AG08395 (cell line): ENCODE measurements at places on chromosomes 6 and 20.

DNA sequence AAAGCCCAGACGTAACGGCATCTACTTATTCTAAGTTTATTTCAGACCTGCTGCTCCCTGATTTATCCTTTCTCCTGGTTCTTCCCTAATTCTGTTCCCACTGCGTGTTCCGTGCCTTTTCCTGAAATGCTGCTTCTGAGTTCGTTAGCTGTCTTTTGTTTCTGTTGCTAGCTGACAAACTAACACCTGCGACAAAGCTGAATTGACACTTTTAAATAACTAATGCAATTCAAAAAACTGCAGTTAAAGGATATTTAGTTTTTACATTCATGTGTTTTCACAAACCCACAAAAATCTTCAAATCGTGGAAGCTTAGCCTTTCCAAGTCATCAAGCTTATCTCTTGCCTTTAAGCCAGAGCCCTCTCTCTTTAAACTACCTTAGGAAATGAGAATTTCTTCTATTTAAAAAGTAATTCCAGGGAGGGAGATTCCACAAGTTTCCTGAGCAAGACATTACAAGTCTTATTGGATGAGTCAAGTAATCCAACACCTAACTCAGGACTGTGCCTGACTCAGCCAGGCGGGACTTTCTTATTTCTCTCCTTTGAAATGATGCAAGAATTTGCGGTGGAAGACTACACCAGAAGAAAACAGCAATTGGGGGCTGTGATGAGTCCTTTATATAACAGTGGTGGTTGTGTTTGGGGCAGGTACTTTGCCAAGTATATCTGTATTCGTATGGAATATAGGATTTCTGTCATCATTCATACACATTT is 6.3 kb downstream of the ADTRP start:
- peak; percentile 84 for DNase-seq

GRCh38 chr20:36181934-36182603 is 27.5 kb downstream of the EPB41L1 start:
- DNase-seq = peak; percentile 61

DNA sequence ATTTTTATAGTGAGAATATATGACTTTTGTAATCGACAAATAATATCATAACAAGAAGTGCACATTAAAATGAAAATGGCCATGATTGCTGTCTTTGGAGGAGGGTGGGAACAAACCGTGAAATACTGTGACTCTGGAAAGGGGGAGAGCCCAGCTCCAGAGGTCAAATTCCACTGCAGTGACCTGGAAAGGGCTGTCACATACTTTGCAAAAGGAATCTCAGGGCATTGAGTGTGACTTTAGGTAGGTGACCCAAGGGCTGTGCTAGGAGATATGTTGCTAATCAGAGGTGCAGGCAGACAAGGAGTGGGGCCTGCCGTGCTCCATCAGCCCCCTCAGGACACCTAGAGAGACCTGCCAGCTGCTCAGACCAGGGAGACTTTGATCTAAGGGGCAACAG is 28.1 kb upstream of the BMP7 start:
- DNase-seq = no peak

DNA sequence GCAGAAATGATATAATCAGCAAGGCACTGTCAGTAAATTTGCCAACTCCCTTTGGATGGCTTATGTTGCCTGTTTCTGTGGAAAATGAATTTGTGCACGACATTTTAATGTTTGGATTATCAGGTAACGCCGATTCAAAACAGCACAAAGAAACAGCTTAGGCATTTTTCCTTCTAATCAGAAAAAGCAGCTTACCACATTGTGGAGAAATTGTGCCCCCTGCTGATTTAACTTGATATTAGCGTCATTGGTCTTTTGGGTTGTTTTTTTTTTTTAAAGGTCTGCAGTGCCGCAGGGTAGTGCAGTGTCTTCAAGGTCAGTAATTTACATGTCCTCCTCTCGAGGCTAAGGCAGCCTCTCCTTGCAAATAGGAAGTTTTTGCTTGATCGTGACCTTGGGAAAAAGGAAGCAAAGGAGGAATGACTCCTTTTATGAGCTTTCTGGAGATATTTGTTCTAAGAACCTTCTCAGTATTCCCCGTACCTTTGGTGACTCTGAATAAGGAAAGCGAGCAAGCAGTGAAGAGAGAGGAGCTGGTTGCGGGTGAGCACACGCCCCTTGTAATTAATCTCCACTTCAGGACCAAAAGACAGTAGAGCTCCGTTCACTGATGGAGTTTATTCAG is 79.1 kb downstream of the ELOVL4 start:
- DNase-seq = peak; percentile 71

DNA sequence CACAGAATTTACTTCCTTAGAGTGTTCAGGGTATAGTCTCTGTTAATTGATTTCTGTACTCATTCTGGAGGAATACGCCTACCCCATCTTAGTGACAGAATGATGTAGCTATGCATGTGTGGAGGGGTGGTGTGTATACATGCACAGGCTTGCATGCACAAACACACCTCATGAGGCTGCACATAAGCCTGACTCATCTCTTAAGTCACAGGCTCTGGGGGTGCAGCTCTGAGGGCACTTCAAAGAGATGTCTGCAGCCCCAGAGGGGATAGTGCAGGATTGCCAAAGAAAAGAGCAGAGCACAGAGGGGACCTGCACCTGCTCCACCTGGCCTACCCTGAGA is 24.6 kb downstream of the TBX18 start:
- DNase-seq = no peak

- DNase-seq = no peak
Observed at GRCh38 chr20:7358670-7359069, 581.6 kb downstream of the HAO1 start.

GRCh38 chr6:119312441-119312840 is 37.1 kb downstream of the MAN1A1 start:
- DNase-seq = no peak

GRCh38 chr6:54099225-54099624 is 12.0 kb upstream of the MLIP start:
- DNase-seq = no peak

DNA sequence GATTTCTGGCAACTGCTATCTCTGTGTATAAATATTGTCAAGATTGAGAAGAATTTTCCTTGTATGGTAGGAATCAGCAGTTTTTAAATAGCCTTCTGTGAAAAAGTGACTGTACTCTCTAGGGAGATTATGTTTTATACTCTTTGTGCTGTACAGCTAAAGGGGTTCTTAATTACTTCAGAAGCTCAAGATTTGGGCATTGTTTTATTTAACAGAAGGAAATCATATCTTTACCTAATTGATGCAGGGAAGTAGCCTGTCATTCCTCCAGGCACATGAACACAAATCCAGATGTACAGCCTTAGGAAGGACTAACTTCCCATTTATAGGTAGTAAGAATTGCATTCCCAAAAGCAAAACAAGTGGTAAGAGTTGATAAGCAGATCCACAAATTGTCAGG is 1.3 kb downstream of the CALHM5 start:
- no peak for DNase-seq

DNA sequence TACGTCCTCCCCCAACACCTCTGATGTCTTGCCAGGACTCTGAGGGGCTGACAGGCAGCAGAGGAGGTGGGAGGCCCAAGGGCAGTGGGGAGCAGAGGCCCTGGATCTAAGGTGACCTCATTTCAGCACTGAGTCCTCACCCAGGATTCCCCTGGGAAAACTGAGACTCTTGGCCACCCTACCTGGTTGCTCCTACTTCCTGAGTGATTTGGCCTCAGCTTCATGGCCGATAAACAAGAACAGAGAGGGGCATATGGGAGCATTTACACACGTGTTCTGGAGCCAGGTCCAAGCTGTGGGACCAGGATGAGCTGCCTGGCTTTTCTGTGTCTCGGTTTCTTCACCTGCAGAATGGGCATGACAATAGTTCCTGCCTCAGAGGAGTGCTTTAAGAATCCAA is 133.8 kb downstream of the ANKRD60 start:
- no peak for DNase-seq

- DNase-seq = peak; percentile 41
Observed at GRCh38 chr6:42163981-42164380, 9.2 kb upstream of the GUCA1A start.

DNA sequence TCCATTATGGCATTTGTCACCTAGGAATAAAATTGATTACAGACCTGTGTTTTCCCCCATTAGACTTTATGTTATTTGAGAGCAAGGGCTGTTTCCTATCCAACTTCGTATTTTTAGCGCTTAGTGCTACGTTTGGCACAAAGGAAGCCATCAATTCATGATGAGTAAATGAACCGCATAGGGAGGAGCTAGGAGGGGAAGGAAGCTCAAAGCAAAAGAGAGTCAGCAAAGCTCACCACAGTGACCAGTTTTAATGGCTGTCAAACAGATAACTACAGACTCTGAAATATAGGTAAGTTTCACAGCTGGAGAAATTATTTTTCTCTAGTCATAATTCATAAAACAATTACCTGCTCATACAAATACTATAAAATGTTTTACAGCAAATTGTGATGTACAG is 6.9 kb upstream of the SAMD3 start:
- no peak for DNase-seq

- DNase-seq = no peak
Observed at GRCh38 chr6:47713200-47713599, 14.8 kb downstream of the ADGRF4 start.

DNA sequence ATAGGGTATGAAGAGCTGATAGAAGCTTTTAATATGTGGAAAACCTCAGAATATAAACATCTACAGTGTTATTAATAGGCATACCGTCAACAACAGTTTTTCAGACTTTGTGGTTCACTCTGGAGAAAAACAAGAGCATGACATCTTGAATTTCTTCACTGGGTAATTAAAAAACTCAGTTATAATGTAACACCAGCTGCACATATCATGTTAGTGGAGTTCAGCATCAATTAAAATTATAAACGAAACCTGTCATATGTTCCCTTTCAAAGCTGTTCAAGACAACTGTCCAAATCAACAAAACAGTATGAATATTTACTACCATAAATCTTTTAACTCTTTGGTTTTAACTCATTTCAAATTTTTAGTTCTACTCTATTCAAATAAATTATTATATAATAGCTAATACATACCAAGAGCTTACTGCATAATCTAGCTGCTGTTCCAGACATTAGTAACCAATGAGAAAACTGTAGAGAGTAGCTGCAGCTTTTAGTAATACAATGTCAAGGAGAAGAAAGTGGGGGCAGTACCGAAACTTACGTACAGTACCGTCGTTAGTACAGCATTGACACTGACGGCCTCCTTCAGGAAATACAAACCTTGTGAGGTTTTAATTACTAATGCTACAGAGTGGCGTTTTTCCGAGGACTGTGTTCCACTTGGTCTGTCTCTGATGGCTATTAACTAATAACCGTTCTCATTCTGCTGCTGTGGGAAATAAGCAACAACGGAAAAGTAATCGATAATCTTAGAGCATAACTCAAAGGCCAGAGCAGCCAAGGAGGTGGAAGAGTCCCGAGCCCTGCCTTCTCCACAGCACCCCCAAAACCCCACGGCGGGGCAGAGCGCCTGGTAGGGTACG is 532 bp upstream of the PM20D2 start:
- DNase-seq = no peak

GRCh38 chr6:11120271-11121005 is 8.9 kb upstream of the ERVFRD-1 start:
- DNase-seq = no peak

GRCh38 chr6:161445021-161445799 is 171.3 kb upstream of the AGPAT4 start:
- DNase-seq = no peak

DNA sequence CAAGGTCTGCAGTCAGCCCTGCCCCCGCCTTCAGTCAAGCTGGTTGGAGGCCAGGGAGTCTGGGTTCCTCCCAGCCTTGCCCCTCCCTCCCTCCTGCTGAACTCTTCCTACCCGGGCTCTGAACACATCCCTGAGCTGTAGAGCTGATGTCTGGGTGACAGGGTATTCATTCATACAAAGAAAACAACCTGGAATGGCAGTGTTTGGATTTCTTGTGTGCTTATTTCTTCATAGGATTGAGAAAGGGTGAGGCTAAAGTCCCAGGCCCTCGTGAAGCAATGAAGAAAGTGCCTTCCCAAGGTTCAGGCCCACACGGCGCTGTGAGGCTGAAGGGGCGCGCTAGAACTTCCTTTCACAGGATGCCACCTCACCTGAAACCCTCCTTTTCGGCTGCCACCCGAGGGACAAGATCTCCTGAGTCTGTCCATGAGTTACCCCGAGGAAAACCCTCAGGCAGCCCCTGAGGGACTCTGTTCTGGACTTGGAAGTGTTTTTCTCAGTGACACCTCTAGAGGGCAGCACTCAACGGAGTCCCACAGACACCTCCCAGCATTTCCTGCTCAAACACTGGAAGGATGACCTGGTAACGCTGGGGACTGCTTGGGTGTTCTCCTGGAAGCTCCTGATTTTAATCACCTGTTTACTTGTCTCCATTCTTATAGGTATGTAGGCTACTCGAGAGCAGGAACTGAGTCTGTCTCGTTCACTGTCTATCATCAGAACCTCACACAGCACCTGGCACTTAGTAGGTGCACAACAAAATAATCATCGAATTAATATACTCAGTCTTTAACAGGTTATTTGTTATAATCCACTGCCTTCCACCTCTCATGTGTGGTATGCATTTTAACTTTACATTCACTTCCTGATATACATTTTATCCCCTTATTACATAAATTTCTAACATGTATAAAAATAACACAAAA is 11.8 kb upstream of the GSTA1 start:
- DNase-seq = peak; percentile 76

- no peak for DNase-seq
Observed at GRCh38 chr20:63952769-63953168, 3.4 kb downstream of the UCKL1 start.

GRCh38 chr6:69696273-69696672 is 100.5 kb downstream of the LMBRD1 start:
- DNase-seq = no peak

DNA sequence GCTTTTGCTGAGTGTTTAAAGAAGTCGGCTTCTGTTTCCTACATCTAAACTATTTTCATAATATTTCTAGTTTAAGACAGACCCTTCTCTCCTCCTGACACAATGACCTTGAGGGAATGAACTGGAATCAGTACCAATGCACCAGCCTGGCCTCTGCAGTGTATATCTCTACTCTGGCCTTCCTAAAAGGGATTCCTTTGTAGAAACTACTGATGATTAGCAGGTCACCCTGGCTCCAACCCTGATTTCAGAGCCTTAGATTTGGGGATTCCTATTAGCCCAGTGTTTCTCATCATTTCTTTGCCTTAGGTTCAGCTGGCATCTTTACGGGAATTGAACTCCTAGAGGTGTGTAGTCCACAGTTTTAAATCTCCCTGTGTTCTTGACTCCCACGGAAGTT is 75.4 kb downstream of the ADGRB3 start:
- DNase-seq = no peak

- DNase-seq = peak; percentile 9
Observed at GRCh38 chr6:125597411-125598253, 151.8 kb upstream of the HEY2 start.

GRCh38 chr6:157385482-157385881 is 4.5 kb downstream of the ZDHHC14 start:
- no peak for DNase-seq

GRCh38 chr6:124090491-124090890 is 286.8 kb downstream of the NKAIN2 start:
- DNase-seq = no peak

GRCh38 chr20:49704932-49705336 is 8.7 kb downstream of the B4GALT5 start:
- no peak for DNase-seq

- DNase-seq = peak; percentile 48
Observed at GRCh38 chr20:3616250-3616649, 46.9 kb downstream of the GFRA4 start.

GRCh38 chr6:99882128-99882702 is 111.8 kb downstream of the MCHR2 start:
- no peak for DNase-seq

- no peak for DNase-seq
Observed at GRCh38 chr20:40331807-40332560, 357.1 kb downstream of the MAFB start.

- no peak for DNase-seq
Observed at GRCh38 chr20:35560541-35560940, 18.7 kb downstream of the ERGIC3 start.
